Stimulated activated naive CD8-positive, alpha-beta T cell treated with anti-CD3 and anti-CD28 coated beads, Interleukin-15, amount 100 ng/mL, for 72 hours (primary cell): ENCODE measurements at places on chromosomes 6 and 20.

DNA sequence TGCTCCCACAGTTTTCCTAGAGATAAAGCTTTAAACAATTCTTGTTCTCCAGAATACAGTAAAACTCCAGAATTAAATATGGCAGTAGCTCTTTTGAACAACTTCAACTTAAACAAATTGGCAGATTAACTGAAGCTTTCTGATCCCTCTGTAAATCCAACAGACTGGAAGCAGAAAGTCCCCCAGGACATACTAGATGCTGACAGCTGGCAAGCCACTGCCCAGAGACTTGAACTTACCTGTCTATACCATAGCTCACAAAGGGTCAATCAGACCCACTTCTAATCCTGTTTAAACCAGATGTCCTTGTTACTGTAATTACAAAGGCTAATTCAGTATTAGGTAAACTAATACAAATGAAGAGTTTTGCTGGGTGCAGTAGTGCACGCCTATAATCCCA, 12.3 kb downstream of the GPLD1 start:
- no peak for DNase-seq

- no peak for DNase-seq
These were observed 66.3 kb upstream of the DST start for GRCh38 chr6:56708810-56709597.

DNA sequence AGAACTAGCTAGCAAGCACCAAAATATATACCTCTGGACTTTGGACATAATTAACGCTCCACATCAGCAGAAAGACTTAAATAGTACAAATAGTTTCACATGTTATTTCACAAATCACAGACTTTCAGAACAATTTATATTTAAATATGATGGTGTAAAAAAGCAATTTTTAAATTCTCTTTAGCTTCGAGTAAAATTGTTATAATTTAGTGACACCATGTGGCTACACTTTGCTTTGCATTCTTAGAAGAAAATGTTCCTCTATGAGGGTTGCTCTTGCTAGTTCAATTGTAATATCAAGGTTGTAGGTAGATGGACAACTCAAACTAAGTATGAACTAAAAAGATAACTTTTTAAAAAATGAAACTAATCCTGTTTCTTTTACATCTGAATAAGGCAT, 69.0 kb downstream of the BTBD9 start:
- DNase-seq = no peak

GRCh38 chr6:170487707-170488329, 65.3 kb downstream of the PSMB1 start:
- peak; percentile 10 for DNase-seq

DNA sequence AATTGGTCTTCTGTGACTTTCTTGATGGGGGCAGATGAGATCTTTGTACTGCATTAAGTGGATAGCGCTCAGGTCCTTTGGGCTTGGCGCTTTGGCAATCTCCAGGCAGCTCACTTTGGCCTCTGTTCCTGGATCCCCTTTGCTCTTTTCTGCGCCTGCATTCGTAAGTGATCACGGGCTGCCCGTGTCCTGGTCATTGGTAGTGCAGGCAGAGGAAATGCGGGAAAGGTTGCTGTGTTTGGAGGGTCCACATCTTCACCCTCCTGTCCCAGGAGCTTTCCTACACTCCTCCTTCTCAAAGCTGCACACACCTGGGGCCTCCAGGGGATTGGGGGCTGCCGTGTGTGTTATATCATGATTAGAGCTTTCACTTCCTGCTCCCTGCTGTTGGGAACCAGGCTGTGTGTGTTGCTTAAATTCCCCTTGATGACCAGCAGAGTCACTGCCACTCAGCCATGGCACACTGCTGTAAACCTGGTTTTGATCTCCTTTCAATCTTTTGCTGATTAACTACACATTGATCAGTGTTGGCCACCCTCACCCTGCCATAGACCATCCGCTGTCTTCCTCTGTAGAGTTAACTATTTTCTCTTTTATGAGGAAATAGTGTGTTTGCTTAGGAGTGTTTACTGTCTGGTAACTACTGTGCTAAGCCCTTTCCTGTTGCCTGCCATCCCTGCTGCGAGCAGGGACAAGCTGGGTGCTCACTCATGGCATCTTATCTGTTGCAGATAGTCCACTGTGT, 13.0 kb upstream of the SNHG17 start:
- DNase-seq = no peak

DNA sequence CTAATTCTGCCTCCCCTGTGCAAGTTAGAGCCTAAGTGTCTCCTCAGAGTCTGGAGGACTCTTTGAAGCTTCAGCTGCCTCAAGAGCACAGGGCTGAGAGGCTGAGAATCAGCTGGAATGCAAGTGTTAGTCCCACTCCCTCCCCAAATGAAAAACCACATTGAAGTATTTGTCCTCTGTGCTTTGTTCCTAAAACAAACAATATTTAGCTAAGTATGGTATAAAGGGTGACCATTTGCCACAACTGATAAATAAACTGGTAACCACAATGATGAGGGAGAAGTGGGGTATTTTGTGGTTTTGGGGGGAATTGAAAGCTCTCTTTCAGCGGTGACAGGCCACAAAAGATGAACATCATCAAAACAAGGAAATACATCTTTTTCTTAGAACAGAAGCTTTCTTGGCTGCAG, 91.7 kb upstream of the HDDC2 start:
- no peak for DNase-seq

- DNase-seq = no peak
These were observed 126.4 kb upstream of the MAFB start for GRCh38 chr20:40815156-40816038.

DNA sequence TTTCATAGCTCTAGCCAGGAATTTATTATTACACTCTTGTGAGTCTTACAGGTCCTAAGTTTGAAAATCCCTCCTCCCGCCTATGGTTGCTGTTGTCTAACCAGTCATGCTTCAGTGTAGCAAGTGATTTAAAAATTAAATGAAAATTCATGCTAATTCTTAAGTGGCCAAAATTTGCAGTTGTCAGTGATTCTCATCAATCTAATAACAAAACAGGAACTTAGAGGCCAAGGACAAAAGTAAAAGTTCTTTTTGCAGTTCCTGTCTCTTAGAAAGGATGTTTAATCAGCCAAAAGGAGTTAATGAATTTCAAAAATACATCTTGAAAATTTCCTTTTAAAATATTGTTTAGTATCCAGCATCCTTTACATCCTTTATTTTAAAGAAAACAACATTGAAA, 36.3 kb downstream of the VTA1 start:
- no peak for DNase-seq

GRCh38 chr6:107801173-107801886, 22.8 kb downstream of the SCML4 start:
- DNase-seq = no peak

- no peak for DNase-seq
These were observed 654 bp downstream of the TMEM14C start for GRCh38 chr6:10723567-10723881.

DNA sequence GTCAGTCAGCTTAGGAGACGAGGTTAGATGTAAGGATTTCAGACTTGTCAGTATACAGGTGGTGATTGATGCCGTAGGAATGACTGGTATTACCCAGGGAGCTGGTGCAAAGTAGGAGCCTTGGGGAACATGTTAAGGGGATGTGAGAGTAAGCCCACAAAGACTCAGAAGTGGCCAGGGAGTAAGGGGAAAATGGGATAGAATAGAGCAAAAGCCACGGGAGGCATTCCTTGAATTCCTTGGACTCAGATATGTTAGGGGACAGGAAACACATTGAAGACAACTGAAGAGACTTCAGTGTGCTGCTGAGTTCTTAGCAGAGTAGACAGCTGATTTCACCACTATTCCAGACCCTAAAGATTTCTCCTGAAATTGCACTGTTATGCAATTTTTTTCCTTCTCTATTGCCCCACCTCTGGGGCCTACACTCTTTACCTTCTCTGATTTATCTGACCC, 1.2 kb upstream of the ACAT2 start:
- no peak for DNase-seq

- DNase-seq = no peak
These were observed 272.5 kb downstream of the CLIC5 start for GRCh38 chr6:45743028-45743615.

GRCh38 chr6:53335224-53335994, 13.3 kb downstream of the ELOVL5 start:
- peak; percentile 51 for DNase-seq

DNA sequence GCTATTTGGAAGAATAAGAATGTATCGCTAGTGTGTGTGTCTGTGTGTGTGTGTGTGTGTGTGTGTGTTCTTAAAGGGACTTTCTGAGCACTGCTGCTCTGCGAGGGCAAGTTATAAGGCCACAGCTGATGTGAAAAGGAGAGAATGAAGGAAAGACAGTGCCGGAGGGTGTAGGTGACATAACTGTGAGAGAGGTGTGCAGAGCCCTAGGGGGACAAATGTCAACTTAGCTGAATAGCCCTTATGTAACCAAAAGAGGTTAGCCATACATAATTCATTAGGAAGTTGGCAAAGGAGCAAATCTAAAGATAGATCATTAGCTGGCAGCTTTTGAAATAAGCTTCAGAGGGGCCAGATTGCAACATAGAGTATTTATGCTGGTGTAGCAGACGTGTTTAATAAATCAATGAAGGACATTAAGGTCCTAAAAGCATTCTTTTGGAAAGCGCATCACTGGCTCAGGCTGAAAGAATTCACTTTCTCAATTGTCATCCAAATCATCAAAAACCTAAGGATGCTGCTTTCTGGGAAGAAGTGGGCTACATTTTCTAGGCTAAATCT, 81.0 kb downstream of the NDUFAF5 start:
- no peak for DNase-seq

DNA sequence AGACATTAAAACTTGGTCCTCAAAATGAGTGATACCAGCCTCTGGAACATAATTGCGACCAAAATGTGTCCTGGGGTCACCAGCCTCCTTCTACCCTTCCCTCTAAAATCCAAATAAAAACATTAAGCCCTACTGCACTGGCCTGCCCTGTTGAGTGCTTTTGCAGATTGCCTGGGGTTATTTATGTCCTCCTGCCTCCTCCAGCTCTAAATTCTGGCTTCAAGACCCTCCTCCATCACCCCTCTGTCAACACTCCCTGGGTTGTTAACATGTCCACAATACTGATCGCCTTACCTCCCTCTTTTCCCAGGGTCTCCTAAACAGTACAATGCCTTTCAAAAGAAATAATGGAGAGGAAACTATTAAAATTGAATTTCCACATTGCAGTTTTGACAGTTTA, 327.5 kb downstream of the NRN1 start:
- no peak for DNase-seq

GRCh38 chr6:70107852-70108629, 194.8 kb downstream of the COL9A1 start:
- DNase-seq = no peak

GRCh38 chr20:17445543-17445942, 85.6 kb downstream of the BFSP1 start:
- no peak for DNase-seq

DNA sequence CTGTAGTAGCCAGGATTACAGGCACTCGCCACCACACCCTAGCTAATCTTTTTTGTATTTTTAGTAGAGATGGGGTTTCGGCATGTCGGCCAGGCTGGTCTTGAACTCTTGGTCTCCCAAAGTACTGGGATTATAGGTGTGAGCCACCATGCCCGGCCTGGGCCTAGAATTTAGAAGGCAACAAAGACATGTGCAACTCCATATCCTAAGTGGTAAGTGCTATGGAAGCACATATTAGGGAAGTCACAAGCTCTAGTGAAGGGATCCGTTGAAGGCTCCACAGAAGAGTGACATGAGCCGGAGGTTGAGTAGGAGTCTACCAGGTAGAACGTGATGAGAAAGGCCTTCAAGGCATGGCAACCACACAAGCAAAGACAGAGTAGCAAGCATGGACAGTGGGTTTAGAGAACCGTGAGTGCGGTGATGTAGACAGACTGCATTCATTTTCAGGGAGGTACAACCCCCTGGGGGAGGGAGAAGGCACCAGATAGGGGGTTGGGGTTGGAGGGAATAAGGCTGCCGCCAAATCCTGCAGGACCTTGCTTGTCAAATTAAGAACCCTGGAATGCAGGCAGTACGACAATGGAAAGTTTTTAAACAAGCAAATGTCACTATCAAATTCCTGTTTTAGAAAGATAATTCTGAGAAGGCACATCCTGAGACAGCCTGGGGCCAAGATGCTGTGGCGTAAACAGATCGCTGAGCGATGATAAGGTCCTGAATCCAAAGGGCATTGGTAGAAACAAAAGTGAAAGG, 50.2 kb downstream of the ARHGAP18 start:
- no peak for DNase-seq

GRCh38 chr6:170044836-170045562, 245.9 kb downstream of the DLL1 start:
- no peak for DNase-seq

DNA sequence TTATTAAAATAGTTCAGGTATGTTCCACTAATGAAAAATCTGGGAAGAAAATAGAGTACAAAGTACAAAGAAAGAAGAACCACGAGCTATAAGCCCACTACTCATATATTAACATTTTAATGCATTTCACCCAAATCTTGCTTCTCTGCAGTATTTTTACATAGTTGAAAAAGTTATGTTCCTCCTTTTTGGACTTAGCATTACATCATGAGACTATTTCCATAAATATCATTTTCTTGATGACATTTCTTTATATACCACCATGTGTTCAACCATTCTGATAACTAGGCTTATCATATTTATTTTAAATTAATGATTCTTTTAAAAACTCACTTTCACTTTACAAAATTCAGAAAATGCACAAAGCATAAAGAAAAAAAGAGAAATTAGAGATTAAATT, 3.0 kb downstream of the IPCEF1 start:
- DNase-seq = no peak

GRCh38 chr6:138063726-138064125, 43.5 kb downstream of the PERP start:
- no peak for DNase-seq

- DNase-seq = no peak
These were observed 1.7 kb downstream of the POPDC3 start for GRCh38 chr6:105178110-105178509.

DNA sequence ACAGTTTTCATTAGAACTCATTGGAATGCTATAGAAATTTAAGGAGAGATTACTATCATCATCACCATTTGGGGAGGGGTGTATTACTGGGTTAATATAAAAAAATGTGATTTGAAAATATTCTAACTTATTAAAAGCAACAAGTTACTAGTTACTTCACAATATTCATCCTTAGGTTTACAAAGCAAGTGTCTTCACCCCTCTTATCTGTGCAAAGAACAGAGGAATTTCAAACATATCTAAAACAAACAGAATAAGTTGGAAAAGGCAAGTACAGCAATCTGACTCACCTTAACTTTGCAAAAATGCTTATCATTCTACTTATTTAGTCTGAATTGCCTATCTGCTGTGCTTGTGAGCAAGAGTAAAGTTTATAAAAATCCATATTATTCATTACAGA, 32.9 kb downstream of the DCBLD1 start:
- no peak for DNase-seq

DNA sequence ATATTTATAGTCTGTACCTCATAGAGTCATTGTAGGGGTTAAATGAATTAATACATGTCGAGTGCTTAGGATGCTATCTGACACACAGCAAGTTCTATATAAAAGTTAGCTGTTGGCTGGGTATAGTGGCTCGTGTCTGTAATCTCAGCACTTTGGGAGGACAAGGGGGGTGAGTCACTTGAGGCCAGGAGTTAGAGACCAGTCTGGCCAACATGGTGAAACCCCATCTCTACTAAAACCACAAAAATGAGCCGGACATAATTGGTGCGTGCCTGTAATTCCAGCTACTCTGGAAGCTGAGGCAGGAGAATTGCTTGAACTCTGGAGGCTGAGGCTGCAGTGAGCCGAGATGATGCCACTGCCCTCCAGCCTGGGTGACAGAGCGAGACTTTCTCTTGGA, 222.9 kb downstream of the UBE3D start:
- DNase-seq = no peak

- DNase-seq = no peak
These were observed 57.0 kb upstream of the EPB41L1 start for GRCh38 chr20:36097337-36098151.

GRCh38 chr6:110738899-110739365, 76.3 kb downstream of the CDK19 start:
- no peak for DNase-seq
